ENCODE measurements at places on chromosomes 7 and 10.

GRCh38 chr7:1539181-1539881, 8.8 kb downstream of the MAFK start:
- DNase-seq, result no peak

GRCh38 chr7:51444936-51445335, 128.3 kb upstream of the COBL start:
- no peak for DNase-seq

GRCh38 chr10:4357911-4358310, 468.1 kb upstream of the AKR1E2 start:
- DNase-seq, result no peak

GRCh38 chr7:42107484-42108240, 129.3 kb downstream of the GLI3 start:
- DNase-seq, result no peak

- DNase-seq, result no peak
These were observed 47.4 kb downstream of the PPIF start for GRCh38 chr10:79394664-79395063.

DNA sequence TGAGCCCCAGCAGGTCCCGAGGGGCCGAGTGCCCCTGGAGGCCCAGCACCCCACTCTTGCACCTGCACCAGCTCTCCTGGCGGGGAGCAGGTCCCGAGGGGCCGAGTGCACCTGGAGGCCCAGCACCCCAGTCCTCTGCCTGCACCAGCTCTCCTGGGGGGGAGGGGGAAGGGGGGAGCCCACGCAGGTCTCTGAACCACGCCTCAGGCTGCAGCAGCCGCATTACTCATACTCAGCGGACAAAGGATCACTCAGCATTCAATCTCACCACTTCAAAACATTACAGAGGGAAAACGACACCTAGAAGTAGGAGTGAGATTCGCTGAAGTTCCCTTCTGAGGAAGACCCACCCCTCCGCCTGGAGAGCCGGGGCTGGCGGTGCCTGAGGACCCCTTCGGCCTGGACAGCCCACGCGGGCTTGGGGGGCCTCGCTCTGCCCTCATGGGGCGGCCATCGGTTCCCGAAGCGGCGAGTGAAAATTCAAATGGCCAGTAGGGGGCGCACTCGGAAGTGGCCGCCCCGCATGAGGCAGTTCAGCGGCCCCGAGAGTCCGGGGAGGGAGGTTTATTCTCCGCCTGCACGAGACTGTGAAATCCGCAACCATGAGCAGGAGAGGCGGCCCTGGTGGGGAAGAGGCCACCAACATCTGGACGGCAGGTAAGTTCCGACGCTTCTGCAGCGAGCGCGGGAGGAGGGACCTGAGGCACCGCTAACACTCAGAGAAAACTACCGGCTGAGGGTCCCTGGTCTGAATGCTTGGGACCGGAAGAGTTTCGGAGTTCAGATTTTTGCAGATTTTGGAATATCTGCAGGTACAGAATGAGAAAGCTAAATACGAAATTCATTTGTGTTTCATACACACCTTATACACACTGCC, 1.1 kb upstream of the GPER1 start:
- DNase-seq, result peak; percentile 61

DNA sequence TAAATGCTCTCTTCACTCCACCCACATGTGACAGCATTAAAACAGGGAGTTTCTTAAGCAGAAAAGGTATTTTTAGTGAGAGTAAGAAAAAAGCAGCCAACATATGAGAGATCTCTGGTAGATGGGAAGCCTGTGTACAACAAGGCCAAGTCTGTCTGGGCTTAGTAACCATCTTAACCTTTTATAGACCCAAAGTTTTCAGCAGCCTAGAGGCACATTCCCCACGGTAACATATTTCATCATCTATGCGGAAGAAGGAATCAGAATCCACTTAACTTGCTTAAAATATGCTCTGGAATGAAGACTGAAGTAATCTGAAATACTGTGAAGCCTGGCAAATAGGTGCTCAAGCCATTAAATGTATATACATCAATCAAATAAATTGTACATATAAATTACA, 127.8 kb downstream of the RAPGEF5 start:
- DNase-seq, result no peak
